ENCODE measurements at places on chromosomes 7 and 10.

- DNase-seq, result no peak
These were observed 61.9 kb upstream of the MAGI2 start for GRCh38 chr7:79515358-79515757.

DNA sequence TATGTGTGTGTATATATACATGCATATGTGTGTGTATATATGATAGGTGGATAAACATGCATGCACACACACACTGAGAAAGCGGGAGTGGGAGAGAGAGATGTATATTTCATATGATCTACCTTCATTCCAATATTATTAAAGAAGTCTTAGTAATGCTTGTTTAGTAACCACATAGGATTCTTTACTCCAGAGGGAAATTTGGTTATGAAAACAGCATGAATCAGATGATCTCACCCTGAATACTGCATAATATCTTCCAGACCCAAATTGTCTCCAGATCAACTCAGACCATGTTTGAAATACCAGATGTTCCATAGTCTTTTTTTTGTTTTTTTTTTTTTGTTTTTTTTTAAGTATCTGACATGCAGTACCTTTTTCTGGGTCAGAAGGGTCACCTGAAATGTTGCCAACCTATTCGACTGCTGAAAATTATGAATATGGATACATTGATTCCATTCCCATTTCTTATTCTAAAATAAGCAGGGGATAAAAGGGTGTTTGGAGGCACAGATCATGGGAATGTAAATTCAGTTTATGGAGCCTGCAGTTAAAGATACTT, 17.4 kb downstream of the TES start:
- peak; percentile 87 for DNase-seq

DNA sequence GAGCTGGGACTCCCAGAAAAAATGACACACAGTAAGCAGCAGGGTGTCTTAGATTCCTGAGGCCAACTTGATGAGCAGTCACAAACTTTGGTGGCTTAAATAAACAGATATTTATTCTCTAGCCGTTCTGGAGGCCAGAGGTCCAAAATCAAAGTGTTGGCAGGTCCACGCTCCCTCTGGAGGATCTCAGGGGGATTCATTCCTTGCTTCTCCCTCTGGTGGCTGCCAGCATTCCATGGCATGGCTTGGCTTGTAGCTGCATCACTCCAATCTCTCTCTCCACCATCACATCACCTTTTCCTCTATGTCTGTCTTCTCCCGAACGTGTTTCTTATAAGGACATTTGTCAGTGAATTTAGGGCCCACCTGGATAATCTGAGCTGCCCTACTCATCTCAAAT, 98.4 kb downstream of the OSBPL3 start:
- DNase-seq, result no peak

- no peak for DNase-seq
These were observed 66.3 kb upstream of the AGK start for GRCh38 chr7:141484907-141485306.

DNA sequence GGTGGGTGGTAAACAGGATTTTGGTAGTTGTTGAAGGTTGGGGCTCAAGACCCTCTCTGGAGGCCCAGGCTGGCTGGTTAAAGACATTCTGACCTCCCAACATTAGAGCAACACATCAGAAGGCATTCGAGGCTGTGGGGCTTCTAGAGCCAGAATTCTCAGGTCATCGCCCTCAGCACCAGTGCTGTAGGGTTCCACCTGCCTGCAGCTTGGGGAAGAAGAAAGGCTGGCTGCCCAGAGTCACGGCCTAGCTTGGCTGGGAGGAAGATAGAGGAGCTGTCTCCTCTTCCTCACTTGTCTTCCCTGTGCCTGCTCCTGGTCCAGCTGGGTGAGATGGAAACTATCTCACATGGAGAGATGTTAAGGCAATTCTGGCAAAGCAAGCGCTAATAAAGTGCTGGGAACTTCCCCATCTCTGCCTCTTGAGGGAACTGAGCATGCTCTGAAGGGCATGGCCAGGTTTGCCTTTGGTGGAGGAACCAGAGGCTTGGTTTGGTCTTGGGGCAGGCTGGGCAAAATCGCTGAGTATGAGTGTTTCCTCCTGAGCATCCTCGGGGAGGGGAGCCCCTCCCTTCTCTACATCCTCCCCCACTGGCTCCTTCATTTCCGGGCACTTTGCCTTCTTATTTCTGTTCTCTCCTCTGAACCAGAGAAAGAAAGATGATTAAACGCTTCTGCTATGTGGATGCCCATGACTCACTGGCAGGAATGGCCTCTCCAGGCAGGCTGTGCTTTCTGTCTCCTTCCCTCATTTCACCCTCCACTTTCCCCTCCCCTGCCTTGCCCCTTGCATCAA, 509.0 kb upstream of the PODXL start:
- DNase-seq, result peak; percentile 97

DNA sequence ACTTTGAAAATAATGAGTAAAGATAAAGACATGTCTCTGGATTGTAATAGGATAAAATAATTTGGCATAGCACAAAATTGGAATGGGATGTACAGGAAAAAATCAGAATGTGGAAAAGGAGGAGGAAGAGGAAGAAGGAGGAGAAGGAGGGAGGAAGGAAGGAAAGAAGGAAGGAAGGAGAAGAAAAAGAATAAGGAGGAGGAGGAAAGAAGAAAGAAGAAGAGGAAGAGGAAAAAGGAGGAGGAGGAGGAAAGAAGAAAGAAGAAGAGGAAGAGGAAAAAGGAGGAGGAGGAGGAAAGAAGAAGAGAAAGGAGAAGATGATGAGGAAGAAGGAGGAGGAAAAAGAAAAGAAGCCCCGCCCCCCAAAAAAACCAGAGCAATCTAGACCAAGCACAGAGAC, 95.9 kb downstream of the ST8SIA6 start:
- no peak for DNase-seq

GRCh38 chr10:125123476-125124114, 36.8 kb downstream of the CTBP2 start:
- DNase-seq, result peak; percentile 85

DNA sequence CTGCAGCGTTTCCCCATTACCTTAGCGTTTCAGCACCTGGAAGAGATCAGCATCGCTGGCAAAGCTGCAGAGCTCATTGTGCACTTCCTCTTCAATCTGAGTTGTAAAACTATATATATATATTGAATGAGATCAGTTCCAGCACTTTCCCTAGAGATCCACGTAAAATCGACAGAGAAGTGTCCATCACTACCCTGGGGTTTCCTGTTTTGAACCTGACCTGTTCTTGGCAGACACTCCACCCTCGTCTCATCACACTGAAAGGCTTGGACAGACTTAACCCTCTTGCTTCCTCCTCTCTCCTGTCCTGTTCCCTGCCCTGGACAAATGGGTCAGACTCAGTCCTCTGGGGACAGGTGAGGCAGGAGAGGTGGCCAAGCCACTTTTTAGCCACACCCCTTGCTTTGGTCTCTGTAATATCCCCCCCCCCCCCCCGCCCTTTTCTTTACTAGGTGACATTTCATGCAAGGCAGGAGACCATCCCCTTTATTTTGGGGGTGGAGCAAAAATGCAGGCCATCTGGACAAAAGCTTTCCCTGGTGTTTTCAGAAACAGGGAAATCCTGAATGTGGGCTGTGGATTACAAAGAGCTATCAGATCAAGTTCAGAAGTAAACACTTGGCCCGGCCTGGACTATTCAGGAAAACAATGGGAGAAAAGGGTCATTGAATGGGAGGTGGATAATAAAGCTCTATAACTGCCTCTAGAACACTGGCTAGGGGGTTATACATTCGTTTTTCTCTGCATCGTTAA, 83.7 kb upstream of the KDM7A start:
- no peak for DNase-seq

DNA sequence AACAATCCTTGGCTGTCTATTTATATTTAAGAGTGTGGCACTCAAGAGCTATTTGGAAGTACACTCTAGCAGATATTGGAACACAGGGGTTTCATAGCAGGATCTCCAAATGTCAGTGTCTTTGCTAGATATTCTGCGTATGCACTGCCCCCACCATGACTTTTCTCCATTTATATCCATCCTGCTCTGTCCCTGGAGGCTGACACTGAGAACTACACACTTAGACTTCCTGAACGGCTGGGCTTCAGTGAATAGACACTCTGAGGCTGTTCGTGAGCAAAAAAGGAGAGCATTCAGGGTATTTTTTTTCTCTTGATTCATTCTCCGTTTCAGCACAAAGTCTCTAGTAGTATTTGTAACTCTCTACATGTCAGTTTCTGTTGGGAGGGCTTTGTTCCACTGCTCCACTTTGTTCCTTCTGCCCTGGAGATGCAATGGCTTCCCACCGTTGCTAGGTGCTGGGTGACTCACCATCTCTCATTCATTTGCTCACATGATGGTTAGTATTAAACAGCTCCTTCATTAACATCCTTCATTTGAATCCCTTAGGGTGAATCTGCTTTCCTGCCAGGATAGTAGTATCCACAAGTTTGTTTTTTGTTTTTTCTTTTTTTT, 155.9 kb upstream of the SLC13A1 start:
- no peak for DNase-seq

- DNase-seq, result no peak
These were observed 34.9 kb downstream of the TASOR2 start for GRCh38 chr10:5719546-5719945.

DNA sequence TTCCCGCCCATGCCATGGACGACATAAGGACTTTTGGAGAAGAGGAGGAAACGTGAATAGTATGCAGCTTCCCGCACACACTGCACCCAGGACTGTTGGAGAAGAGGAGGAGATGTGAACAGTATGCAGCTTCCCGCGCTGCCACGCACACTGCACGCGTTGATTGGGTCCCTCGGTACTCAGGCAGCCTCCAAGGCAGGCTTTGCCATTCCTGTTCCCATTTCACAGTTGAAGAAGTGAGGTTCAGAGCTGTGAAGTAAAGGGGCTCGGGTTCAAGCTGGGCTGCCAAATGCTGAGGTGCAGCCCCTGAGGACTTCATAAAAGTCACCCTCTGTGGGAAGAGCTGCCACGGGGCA, 147.9 kb upstream of the FAM20C start:
- no peak for DNase-seq

DNA sequence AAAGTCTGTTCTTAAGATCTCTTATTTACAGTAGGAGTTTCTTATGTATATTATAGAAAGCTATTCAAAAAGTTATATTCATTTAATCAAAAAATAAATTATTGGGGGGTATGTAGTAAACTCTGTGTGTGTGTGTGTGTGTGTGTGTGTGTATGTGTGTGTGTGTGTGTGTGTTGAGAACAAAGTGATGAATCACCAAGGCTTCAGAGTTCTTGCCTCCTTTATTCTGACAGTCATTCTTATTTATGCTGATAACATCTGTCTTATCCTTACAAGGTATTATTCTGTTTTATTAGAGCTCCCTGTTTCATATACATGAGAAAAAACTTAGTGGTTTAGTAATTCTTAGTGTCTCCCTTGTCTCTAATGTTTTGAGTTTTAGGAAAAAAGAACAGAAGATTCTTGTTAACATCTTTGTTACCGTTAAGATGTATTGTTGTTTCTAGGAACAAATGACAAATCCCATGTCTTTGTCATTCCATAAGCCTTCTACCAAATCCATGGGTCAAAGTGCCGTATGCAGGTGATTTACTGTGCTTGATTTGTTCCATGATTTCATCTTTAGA, 424.0 kb downstream of the EXOC4 start:
- DNase-seq, result peak; percentile 3

DNA sequence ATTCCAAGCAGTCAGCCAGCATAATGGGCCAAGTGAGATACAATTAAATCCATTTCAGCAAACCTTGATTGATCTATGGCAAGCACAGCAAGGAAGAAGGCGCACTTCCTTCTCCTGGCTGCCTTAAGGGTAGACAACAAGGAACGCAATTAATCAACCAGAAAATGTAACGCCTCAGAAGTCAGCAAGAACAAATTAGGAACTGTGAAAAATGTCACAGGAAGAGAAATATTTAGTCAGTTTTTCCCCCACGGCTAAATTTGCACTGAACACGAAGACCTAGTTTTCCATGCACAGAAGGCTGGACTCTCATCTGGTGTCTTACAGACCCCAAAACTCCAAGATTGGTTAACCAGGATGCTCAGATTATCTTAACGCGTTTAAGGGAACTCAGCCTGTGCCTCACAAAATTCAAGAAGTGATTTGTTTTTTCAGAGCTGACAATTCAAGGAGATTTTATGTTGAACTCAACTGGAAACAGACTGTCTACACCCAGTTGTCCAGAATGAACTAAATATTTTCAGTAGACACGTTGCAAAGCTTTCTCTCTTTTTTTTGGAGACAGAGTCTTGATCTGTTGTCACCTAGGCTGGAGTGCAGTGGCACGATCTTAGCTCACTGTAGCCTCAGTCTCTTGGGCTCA, 14.2 kb downstream of the SNX8 start:
- DNase-seq, result no peak

DNA sequence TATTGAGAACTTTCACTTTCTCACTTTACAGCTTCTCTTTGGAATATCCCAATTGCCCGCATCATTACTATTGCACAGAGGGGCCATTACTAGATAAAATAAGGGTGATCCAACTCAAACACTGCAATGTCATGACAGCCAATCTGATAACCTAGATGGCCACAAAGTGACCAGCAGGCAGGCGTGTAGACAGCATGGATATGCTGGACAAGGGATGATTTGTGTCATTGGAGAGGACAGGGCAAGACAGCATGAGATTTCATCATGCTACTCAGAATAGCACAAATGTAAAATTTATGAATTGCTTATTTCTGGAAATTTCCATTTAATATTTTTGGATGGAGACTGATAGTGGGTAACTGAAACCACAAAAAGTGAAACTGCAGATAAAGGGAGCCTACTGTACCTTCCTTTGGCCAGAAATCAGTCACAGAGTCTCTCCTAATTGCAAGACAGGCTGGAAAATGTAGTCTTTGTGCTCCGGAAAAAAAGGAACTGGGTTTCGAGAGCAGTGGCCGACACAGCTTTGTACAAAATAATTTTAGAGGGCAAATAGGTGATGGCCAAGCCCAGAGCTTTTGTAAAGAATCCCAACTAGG, 6.1 kb upstream of the GSDME start:
- no peak for DNase-seq

DNA sequence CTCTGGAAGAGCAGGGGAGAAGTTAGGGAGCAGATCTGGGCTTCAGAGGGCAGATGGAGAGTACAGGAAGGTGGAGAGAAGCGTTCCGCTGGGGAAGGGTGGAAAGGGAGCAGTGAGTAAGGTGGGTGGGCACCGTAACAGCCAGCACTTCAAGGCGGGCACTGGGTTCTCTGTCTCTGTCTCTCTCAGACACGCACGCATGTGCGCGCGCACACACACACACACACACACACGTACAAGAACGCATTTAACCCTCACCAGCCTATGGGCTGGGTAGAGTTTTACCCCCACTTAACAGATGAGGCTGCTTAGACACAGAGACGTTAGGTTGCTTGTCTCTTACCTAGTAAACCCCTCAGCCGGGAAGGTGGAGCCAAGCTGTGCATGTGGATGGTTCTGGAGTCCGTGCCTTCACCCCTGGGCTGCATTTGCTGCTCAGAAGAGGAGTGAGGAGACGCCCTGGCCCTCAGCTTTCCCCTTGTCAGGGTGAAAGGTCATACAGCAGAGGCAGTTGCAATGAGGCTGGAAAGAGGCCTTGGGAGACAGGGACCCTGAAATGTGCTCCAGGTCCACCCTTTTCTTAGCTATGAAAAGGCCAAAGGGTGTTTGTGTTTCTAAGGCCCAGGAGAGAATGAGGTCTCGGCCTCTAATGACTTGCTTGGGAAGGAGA, 16.0 kb downstream of the ADCYAP1R1 start:
- DNase-seq, result no peak

GRCh38 chr7:132491391-132491945, 84.8 kb downstream of the PLXNA4 start:
- peak; percentile 13 for DNase-seq
